Ovary (tissue), 10 donors: ENCODE measurements at places on chromosomes 4 and X. TPM values are rescaled to one million over a fixed set of nuclear protein-coding genes. Genes with fewer than 3 reads are reported as not detected.

DNA sequence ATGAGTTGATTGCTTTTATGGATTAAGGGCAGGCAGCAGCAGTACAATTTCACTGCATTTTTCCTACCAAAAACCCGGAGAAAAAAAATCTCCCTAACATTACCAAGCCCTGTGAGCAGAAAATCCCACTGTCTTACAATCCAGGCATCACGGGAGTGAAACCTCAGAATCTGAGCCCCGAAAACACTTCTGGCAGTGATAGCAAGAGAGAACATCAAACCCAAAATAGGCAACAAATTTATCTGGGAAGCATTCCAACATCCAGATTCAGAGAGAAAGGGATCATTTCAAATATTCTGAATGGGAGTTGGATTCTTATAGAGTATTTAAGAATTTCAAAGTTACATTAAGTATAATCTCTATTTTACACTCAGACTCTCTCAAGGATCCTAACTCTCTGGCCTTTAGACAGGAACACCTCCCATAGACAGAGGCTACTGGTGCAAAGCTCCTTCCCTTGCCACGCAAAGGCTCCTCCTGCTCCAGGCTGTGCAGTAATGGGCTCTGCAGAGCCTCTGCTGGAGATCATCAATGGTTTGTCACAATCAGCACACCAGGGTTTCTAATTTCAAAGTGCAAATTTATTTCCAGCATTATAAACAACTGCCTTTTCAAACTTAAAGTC lies 256.9 kb downstream of the PARM1 start:
- no peak for DNase-seq

ADGRG4 gene
- 0.03 TPM for total RNA-seq

GPR82 gene
- 0.57 TPM for total RNA-seq

GRCh38 chrX:136291824-136292223 lies 8.9 kb upstream of the ADGRG4 start:
- DNase-seq, result no peak

GRCh38 chr4:52892880-52893279 lies 30.8 kb downstream of the RASL11B start:
- DNase-seq, result no peak

DNA sequence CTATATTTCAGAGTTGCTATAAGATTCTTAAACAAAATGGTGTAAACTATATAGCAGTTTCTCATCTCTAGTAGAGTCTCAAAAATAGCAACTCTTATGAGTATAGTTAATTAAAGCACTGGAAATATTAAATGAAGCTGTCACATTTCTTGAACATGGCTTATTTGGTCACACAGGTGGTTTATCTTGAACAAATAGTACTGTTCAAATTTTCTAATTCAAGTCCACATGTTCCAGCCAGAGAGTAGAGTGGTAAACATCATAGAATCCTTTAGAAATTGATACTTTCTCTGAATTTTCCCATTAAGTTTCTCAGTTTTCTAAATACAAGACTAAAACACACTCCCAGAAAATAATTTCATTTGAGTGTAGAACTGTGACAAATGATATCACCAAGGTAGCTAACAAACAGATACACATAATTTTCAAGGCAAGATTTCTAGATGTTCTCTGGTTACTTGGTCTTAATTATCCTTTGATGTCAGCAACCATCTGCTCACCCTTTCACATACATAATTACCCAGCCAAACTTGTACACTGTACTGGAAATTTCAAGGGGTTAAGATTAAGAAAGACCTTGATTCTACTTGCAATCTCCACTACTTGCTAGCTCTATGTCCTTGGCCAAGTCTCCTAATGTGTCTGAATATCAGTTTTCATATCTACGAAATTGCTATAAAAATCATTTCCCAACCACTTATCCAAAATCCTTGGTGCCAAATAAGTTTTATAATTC lies 24.3 kb upstream of the PAK3 start:
- no peak for DNase-seq

RTL5 gene
- 4.6 TPM for total RNA-seq

HTATSF1 gene
- total RNA-seq, result 72.3 TPM

DNA sequence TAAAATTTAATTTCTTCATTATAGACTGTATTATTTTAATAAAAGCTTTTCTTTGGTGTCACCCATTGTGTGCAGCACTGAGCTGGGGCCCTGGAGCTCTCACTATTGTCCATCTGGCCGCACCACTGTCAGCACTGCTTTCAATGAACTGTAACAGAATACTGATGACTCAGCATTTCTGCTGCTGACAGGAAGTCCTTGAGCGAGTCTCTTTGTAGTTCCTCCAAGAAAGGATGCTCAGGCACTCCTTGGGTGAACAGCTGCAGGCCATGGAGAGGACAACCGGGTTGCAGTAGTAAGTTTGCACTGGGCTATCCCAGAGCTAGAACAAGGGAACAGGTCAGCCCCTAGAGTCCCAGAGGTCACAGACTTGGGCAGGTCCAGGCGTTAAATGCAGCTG lies 81.6 kb downstream of the SORBS2 start:
- DNase-seq, result no peak

HSFX3 gene
- total RNA-seq, result not detected

DNA sequence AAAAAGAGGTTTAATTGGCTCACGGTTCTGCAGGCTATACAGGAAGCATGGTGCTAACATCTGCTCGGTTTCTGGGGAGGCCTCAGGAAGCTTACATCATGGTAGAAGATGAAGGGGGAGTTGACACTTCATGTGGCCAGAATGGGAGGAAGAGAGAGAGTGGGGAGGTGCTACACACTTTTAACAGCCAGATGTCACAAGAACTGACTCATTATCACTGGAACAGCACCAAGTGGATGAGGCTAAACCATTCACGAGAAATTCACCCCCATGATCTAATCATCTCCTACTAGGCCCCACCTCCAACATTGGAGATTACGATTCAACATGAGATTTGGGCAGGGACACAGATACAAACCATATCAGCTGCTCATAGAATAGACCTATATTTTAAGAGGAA lies 255.8 kb downstream of the OPHN1 start:
- no peak for DNase-seq

GRCh38 chr4:3420956-3421355 lies 20.8 kb upstream of the HGFAC start:
- DNase-seq, result peak; percentile 25

GRCh38 chr4:159564615-159565014 lies 461.7 kb downstream of the RAPGEF2 start:
- no peak for DNase-seq

GRCh38 chr4:152992466-152992865 lies 56.3 kb downstream of the FHDC1 start:
- no peak for DNase-seq

DNA sequence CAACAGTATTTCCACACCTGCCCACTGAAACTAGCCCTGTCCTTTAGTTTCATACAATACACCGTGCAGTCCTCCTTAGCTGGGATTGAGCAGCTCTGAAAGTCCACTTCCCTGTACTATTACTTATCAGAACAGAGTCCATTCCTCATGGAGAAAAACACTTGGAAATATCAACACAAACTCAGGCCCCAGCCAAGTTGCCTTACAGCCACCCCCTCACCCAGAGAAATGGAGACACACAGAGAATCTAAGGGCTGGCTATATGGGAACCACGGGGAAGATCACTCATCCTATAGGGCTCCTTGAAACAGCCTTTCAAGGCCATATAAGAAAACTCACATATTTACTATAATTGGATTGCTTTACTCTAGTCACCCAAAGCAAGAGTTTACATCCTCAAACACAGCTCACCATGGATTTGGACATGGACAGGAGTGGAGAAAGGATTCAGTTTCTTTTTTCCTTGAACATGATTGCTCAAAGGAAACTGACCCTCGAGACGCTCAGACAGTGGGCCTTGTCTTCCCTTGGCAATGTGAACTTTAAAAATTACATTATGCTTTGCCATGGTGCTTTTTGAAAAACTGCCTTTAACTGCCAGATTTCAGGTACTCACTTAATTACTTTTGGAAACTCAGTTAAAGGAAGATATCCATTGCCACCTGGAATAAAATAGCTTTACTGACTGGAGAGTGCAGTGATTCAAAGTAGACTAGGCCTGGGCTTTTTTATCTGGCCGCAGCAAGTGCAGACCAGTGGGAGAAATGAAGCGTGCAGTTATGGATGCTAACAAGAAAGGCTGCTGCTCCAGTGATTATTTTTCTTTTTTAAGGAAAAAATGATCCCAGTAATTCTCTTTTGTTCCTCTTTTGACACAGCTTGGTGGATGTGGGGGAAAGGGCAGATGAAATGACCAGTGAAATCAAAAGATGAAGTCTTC lies 1.6 kb downstream of the SCARB2 start:
- DNase-seq, result no peak

GRCh38 chr4:76022677-76023076 lies 620 bp downstream of the CXCL10 start:
- no peak for DNase-seq

DNA sequence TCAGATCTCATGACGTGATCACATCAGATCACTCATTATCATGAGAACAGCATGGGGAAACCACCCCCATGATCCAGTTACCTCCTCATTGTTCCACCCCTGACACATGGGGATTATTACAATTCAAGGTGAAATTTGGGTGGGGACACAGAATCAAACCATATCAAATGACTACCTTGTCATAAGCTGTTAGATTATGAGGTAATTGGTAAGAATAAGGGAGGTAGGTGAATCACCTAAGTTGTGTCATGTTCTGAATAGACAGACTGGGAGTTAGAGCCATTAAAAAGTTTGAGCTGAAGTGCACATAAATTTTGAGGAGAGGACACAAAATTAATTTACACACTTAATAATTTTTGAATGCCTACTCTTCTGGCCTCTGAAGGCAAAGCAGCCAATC lies 24.7 kb downstream of the SLC9B1 start:
- no peak for DNase-seq

NIPAL1 gene
- 0.48 TPM for total RNA-seq

CFI gene
- 108 TPM for total RNA-seq

KLF8 gene
- total RNA-seq, result 17.9 TPM

DNA sequence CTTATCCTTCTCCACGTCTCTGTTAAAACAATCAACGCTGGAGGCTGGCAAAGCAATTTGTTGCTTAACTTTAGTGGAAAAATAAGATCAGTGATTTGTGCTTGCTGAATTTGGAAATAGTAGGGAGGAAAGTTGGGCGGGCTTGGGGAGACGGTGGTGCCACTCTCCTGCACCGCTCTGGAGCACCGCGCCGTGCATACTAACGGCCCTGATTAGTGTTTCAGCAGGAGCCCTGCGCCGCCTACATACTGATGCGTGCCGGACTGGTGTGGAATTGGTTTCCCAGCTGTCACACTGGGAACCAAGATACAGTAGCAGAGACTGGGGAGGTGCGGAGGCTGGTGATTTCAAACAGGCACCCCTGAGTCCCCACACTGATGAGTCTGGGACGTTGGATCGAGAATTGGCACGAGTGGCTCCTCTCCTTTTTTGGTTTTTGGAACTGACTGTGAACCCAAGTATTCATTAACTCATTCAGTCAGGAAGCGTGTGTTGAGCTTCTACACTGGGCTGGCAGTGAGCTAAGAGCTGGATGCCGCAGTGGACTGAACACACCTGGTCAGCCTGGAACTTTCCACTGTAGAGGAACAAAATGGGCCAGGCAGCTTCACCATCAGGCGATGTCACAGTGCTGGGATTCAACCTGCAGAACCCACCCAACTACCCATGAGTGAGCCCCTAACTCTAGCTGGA lies 29.0 kb upstream of the PSAPL1 start:
- DNase-seq, result no peak

- DNase-seq, result no peak
Observed at GRCh38 chr4:15291122-15291521, 136.7 kb upstream of the C1QTNF7 start.

CYTL1 gene
- 1.5 TPM for total RNA-seq

DNA sequence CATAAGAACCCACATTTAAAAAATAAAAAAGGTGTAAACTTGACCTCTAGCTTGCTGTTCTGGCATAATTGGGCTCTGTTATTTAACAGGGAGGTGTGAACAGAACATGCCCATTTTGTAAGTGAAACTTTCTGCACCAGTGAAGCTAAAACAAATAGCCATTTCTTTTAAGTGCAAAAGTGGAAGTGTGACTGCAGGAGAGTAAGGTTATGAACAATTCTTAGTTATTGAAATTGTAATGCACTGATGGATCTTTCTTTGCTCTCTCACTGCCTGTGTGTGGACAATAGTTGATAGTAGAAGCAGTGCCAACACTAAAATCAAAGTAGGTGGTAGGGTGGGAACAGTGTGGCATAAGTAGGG lies 12.6 kb downstream of the P2RY10 start:
- no peak for DNase-seq

DNA sequence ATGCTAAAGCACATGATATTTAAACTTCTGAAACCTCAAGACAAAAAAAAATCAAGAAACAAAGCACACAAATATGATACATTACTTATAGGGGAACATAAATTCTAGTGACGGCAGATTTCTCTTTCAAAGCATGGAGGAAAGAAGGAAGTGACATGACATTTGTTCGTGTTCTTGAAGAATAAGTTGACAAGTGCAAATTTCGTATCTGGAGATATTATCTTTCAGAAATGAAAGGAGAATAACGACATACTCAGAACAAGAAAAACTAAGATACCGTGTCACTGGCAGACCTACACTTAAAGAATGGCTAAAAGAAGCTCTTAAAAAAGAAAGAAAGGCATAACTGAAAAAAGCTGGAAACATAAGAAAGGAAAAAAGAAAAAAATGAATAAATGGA lies 16.6 kb downstream of the CENPVL2 start:
- no peak for DNase-seq

ETDA gene
- not detected for total RNA-seq

ADH1B gene
- 262 TPM for total RNA-seq

ARL13A gene
- total RNA-seq, result not detected

TMEM154 gene
- total RNA-seq, result 1.3 TPM

GRCh38 chr4:109406337-109406931 lies 27.2 kb upstream of the SEC24B start:
- no peak for DNase-seq

DNA sequence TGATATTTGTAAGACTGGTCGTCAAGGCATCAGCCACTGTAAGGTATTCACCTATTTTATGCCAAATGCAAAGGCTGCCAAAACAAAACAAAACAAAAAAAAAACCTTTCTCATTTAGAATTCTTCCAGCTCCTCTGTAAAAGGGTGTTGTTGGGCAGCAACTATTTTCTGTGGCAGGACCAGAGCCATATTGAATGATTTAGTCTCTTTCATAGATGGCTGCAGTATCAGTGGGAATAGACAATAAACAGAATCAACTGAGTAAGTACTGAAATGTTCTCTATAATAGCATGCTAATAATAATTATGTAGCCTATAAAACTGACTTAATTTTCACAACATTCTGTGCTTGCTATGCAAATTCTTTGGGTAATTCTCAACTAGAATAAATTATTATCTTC lies 389.7 kb upstream of the PABPC4L start:
- DNase-seq, result no peak

DNA sequence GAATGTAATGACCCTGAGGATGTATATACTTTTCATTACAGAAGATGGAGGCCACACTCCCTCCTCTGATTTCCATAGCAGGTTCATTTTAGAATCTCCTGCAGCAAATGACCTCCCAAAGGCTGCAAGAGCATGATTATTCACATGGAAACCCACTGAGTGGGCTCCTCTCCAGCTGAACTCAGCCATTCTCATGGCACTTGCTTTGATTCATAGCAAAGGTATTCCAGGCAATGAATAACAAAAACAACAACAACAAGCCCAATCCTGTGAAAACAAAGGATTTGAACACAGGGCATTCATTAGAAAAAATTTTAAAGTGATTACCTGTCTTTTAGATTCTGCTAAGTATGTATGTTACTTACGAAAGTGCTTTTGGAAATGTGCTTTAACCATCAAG lies 894.0 kb upstream of the FRG1 start:
- DNase-seq, result no peak

- no peak for DNase-seq
Observed at GRCh38 chrX:24154490-24155034, 5.0 kb downstream of the ZFX start.

GRCh38 chrX:96989830-96990571 lies 106.3 kb downstream of the RPA4 start:
- no peak for DNase-seq

GRCh38 chr4:127622921-127623796 lies 9.6 kb upstream of the INTU start:
- DNase-seq, result peak; percentile 56
